DMS79 treated with DMSO at 0.1 percent for 48 hours (cell line): ENCODE measurements at places on chromosomes 2 and 18.

GRCh38 chr2:112701052-112701451 lies 19.8 kb upstream of the NT5DC4 start:
- DNase-seq, result no peak

DNA sequence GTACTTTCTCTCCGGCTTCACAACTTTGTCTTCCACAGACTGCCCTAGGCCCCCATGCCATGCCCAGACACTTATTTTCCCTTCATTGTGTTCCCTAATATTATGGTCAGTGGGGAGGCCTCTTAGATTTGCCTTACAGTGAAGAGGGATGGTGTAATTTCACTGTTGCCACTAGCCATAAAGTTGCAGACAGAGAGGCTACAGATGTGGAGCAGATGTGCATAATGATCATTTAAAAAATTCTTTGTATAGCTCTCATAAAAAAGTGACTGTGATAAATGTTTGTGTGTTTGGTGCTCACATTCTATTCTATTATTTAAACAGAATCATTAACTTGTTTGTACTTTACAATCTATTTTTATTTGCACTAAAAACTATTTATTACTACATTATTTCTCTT lies 67.5 kb upstream of the FN1 start:
- no peak for DNase-seq

DNA sequence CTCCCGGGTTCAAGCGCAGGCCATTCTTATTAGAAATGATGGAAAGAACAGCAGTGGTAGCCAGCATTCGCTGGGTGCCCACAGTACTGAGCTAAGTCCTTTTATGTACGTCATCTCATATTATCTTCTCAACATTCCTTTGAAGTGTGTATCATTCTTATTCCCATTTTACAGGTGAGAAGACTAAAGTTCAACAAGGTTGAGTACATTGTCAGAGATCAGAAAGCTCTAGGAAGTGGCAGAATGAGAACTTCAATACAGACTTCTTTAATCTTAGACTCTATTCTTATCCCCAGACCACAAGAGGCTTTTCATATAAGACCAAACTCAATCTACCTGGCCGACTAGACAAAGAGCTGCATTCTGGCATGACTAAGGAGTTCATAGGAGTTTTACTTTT lies 86.7 kb downstream of the NPAS2 start:
- DNase-seq, result no peak

DNA sequence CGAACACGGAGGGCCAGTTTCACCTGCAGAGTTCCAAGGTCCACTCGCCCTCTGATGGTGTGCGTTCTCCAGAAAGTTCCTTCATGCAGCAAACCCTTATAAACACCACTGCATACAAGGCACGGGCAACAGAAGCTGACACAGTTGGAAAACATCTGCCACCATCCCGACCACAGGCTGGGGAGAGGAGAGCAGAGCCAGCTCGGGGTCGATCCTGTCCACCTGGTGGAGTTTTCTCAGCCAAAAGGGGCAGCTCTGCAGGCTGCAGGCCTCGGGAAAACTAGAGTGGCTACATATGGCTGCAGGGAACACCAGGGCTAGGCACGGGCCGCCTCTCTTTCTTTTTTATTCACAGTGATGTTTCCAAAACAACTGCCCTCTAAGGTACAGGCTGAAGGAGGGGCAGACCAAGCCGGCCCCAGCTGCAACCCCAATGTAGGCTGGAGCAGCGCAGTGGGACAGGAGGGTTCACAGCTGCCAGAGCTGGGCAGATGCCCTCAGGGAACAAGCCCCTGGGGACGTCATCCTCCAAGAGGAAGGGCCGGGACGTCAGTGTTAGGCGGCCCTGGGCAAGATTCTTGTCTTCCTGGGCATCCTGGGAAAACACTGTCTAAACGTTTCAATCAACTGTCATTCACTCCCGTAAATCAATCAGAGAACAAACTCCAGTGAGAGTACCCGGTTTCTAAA lies 274.7 kb downstream of the TWIST2 start:
- DNase-seq, result no peak

GRCh38 chr2:132788310-132788838 lies 118.4 kb upstream of the LYPD1 start:
- DNase-seq, result no peak

DNA sequence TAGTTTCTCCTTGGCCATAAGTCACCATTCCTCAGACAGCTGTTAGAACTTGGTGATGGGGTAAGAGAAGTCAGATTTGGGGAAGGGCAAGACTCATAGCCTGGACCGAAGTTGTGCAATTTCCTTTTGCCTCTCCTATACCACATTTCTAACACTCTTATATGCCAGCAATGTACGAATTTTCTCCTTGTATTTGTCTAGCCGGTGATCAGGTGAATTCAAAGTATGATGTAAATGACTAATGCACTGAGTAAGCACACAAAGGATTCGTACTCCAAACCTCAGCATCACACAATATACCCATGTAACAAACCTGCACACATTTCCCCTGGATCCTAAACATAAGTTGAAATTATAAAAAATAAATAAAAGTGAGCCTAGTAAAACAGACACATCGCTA lies 1143.5 kb upstream of the CELF4 start:
- DNase-seq, result no peak

- DNase-seq, result peak; percentile 23
These were observed 562 bp downstream of the TWSG1 start for GRCh38 chr18:9334973-9335696.

DNA sequence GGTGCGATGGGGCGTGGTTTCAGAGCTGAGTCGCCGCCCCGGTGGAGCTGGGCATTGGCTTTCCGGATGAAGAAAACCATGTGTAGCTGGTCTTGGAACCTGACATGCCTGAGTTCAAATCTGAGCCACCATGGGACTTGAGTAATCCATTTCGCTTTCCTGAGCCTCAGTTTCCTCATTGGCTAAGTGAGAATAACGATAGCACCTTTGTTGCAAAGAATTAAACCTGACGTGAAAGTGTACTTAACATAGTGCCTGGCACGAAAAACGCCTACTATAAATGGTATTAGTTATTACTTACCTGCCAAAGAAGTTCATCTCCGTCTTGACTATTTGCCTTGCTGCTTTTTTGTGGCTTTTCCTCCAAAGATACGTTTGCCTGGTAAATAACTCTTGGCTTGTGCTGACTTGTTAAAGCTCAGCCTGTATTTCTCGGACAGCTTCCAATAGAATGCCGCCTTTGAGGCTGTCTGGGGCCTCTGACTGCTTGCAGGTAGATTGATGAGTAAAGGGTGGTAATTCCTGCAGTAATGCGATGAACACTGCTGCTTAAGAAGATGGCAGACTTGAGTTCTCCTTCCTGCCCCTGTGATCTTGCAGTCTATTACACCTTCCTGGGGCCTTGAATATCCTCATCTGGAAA lies 1.3 kb downstream of the CDCA7 start:
- DNase-seq, result peak; percentile 67

DNA sequence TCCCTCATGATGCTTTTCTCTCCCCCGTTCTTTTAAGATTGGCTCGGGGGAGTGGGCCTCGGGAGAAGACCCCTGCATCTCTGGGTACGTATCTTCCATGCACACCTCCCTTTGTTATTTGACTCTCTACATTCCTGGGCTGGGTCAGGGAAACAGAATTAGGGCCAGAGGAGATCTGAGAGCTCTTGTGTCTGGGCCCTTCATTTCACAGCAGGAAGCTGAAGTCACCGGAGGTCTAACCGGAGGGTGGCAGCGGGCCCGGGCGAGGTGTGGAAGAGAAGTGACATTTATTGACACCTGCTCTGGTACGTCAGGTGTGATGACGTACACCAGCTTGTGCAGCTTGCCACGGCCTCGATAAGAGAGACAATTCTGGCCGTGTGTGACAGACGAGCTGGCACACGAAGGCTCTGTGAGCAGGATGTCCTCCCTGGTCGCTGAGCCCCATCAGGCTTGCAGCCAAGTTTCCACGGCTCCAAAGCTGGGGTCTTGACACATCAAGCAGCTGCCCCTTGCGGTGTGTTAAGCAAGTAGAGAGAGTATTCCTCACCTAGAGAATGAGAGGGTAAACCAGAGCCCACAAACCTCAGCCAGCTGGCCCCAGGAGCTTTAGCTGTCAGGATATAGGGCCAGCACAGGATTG lies 30.4 kb downstream of the TOGARAM2 start:
- DNase-seq, result peak; percentile 71

- no peak for DNase-seq
These were observed 87.7 kb downstream of the PRKRA start for GRCh38 chr2:178363252-178363651.

DNA sequence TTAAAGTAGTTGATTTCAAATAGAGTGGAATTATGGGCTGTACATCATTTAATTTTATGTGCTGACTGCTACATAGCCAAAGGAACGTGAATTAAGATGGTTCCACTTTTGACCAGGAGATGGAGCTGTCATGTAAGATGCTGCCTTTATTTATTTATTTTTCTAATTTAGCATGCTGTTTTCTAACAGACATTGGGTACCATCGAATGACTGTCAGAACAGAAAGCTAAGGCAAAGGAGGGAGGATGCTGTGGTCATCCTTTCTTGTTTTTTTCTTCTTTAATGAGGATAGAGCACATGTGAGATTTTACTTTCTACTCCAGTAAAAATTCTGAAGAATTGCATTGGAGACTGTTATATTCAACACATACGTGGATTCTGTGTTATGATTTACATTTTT lies at the start of gene SCN2A:
SCN2A (plus strand) TSS at position 185 of the 400 bp plus-strand sequence. CDS start 56,410 bp downstream, outside the sequence.
- DNase-seq, result peak; percentile 37

GRCh38 chr2:237143676-237144440 lies 58.2 kb downstream of the COPS8 start:
- DNase-seq, result no peak

DNA sequence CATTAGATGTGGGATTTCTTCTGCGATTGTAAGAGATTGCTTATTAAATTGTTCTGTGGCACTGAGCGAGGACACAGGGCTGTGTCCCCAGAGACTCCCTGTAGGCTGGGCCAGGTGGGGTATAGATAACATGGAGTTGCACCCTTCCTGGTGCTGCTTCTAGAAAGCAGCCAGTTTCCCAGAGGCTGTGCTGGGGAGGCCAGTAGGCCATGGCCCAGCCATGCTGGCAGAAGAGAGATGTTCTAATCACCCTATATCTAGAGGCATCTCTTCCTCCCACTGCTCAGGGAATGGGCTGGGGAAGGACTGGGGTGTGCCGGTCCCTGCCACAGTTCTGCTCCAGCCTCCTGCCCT lies 66.9 kb downstream of the HS1BP3 start:
- DNase-seq, result no peak

DNA sequence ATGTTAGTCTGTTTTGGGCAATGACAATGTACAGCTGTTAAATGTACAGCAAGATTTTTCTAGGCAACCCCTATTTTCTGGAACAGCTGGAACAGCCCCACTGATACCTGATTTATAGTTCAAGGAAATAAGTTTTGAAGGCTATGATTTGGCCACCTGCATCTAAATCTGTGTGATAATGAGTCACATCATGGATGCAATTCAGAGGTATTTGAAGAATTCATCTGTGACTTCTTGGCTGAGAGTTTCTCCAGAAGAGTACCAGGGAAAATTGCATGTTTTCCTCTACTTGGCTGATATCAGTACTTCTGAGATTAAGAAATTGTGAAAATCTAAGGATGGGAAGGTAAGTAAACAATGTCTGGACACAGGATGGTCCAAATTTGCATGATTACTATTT lies 40.7 kb upstream of the NT5C1B start:
- no peak for DNase-seq

- DNase-seq, result no peak
These were observed 27.8 kb upstream of the REL start for GRCh38 chr2:60853531-60853930.

DNA sequence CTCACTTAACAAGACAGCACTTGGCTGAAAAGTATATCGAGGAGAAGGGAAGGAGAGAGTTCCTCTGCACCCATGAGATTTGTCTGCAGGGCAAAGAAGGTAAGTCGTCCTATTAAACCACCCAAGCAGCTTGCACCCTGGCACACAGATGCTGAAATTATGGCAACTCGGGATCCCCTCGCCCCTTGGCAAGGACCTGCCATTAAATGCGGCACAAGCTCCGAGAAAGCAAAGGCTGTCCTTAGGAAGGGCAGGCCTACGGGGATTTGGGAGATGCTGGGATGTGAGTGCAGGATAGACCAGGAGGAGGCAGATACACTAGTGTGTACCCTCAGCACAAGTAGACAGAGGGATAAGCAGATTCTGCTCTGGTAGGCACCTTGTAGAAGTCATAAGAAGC lies 191.5 kb downstream of the ALK start:
- no peak for DNase-seq

DNA sequence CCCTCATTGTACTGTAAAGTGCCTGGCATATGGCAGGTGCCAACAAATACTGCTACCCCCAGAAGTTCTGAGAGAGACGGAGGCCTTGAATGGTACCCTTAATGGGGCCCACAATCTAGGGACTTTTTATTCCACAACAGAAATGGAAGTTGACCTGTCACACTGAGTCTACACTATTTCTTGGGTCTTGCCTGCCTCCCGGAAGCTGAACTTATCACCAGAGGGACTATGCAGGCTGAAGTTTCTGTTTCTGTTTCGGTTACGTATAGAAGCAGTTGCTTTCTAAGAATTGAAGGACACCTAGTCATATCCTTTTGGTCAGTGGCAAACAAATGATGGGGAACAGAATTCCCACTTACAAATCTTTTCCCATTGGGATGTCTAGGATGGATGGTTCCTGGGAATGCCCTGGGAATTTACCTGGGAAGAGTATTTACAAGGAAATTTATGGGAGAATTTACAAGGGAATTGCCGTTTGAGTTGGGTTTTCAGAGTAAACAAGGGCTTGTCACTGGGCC lies 74.2 kb downstream of the HS1BP3 start:
- DNase-seq, result no peak

DNA sequence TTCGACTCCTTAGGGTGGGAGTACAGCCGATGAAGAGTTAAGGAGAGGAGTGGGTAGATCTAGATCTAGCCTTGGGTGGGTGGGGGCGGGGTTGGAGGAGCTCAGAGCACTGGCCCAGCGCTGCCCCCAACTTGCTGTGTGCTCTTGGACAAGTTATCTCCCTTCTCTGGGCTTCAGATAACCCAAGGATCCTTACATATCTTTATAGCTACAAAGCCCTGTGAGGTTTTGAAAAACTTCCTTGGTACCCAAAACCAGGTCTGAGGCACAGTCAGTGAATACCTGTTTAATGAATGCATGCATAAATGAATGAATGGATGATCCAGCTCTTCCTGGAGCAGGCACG lies 1.3 kb upstream of the ODC1 start:
- no peak for DNase-seq

- DNase-seq, result no peak
These were observed 4.2 kb downstream of the OBSL1 start for GRCh38 chr2:219567131-219567530.

GRCh38 chr2:96344011-96344410 lies 8.4 kb downstream of the NCAPH start:
- DNase-seq, result no peak

GRCh38 chr2:227870710-227871374 lies 589 bp upstream of the DAW1 start:
- no peak for DNase-seq

DNA sequence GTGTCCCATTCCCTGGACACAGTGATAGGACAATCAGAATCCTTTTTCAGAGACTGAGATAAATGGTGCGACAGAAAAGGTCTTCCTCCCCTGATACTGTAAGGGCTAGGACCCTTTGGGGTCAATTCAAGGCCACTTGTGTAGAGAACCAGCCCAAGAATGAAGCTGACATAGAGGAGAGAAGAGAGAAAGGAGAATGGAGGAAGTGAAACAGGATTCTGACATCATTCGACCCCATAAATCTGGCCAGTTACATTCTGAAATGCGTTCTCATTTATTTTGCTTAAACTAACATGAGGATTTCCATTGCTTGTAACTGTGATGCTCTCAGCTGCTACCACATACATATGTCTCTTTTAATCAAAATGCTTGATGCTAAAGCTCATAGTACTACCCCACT lies 148.1 kb downstream of the TMEM163 start:
- no peak for DNase-seq

GRCh38 chr2:55151733-55152433 lies 80.2 kb downstream of the CLHC1 start:
- DNase-seq, result no peak
